ENCODE measurements at places on chromosomes 1 and 21.

DNA sequence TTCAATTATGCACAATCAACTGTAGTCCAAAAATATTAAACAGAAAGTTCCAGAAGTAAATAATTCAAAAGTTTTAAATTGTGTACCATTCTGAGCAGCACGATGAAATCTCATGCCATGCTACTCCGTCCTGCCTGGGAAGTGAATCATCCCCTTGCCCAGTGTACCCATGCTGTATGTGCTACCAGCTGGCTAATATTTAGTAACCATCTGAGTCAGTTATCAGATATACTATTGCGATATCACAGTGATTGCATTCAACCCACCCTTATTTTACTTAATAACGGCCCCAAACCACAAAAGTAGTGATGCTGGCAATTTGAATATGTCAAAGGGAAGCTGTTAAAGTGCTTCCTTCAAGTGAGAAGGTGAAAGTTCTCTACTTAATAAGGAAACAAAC lies 56.2 kb downstream of the EVI5 start:
- no peak for DNase-seq

DNA sequence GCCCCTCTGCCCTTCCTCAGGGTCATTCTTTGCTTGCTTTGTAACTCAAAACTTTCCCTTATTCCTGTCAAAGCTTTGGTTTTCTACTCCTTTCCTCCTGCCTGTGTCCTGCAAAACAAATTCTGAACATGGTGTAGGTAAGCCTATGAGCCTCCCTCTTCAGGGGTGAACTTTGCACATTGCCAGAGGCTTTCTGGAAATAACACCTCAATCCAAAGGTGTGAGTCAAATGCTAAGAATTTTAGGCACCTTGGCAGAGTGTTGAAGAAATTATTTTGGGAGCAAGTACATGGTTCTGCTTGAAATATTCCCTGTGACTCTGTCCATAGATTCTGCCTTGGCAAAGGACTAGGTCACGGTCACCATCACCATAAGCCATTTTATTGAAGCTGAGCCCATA lies 70.0 kb downstream of the PAPPA2 start:
- DNase-seq: no peak

DNA sequence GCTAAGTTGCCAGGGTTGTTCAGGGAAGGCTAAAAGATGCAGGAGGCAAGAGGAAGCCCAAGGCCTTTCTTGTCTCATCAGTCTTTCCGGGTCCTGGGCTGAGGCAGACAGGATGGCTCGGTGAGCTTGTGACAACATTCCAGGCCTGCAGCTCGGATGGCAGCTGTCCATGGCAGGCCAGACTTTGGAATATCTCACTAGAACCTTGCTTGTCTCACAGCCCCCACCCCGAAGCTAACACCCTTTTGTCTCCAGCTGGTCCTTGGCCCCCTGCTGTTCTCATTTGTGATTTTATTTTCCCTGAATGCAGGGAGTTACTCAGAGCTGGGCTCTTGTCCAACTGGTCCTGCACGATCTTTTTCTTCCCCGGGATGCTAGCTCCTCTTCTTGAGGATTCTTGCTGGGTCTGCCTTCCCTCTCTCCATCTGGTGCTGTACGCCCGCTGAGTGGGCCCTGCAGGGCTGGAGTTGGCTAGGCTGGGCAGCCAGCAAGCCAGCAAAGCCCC lies 477.2 kb upstream of the CAMK1G start:
- peak; percentile 3 for DNase-seq

- no peak for DNase-seq
Observed at GRCh38 chr1:151009674-151010345, 1.6 kb downstream of the PRUNE1 start.

DNA sequence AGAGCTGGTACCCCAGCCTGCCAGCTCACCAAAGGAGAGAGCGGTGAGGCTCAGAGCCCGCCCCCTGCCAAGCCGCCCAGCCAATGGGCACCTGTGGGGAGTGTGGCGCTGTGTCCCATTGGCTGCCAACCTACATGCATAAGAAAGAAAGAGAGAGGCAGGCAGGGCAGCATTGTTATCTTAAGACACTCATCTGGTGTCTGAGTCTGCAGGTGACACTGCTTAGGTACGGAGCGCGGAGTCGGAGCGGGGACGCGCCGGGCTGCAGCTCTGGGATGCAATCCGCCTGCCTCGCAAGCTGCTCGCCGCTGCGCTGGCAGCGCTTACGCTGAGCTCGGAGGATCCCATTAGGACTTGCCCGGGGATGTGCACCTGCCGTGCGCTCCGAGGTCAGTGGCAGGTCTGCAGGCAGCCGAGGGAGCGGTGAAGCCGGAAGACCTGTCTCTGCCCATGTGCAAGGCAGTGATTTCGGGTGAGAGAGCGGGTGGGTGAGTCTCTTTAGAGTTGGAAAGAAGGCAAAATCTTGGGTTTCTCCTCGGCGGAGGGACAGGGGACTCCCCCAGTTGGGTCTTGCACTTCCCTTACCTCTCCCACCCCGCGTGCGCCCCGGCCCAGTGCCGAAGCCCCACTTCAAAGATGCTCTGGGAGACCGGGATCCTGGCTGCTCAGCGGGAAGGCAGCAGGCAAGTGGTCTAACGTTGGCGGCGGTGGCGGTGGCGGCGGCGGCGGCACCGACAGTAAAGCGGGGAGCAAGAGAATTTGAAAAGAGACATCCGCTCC lies at the start of gene BRINP2:
BRINP2 (plus strand) TSS at position 203 of the 780 bp plus-strand sequence. CDS start 58,919 bp downstream, outside the sequence.
- DNase-seq: peak; percentile 30

DNA sequence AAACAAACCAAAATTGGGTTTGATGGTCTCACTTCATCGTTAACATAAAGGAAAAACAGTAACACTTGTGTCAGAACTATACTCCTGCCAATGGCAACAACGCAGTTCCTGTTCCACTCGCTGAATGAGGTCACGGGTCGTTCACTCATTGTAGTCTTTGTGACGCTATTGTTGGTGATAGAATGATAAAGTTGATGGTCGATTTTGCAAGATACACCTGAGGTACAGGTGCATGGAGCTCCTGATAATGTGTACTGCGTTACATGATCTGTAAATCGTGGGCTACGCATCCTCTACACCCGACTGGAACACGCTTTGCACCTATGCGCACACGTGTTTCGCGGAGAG lies 391 bp upstream of the CENPS start:
- no peak for DNase-seq

DNA sequence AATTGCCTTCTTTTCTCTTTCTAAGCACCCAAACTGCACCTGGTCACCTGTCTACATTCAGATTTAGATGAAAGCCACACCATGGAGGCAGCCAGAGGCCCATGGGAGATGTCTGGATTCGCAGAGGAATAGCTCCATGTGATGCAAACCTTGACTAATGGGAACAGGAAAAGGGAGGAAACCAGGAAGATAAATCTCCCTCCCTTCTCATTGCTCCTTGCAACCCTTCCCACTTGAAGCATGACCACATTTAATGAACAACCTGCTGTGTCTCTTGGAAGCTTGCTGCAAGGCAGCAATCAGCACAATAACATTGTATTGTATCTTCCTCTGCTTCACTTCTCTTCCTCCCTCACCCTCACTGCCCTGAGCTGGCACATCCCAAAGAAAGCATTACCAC lies 42.6 kb upstream of the KLF17 start:
- DNase-seq: no peak

- DNase-seq: no peak
Observed at GRCh38 chr1:164853146-164853545, 294.2 kb downstream of the PBX1 start.

GRCh38 chr1:32890516-32891240 lies 4.4 kb downstream of the HPCA start:
- no peak for DNase-seq

- DNase-seq: no peak
Observed at GRCh38 chr1:94922761-94923331, 4.1 kb downstream of the CNN3 start.

DNA sequence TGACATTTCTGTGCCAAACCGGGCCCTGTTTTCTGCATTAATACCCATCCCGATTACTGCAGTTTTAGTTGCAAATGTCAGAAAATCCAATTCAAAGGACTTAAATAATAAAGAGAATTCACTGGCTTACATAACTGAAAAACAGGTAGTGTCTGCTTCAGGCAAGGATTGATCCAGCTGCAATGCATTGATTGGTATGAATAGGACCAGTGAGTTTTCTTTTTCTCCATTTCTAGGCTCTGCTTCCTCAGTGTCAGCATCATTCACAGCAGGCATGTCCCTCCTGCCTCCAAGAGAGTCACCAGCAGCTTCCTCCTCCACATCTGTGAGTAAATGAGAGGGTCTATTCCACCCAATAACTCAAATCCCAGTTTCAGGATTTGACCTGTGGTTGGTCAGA lies 33.7 kb upstream of the ACTL8 start:
- DNase-seq: no peak

DNA sequence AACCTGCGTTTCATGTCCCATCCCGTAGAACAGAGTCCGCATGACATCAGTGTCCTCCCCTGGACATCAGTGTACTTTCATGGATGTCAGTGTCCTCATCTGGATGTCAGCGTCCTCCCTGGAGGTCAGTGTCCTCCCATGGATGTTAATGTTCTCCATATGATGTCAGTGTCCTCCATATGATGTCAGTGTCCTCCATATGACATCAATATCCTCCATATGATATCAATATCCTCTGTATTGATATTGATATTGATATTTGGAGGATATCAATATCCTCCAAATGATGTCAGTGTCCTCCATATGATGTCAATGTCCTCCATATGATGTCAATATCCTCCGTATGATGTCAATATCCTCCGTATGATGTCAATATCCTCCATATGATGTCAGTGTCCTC lies 284.9 kb downstream of the AJAP1 start:
- DNase-seq: no peak

- peak; percentile 78 for DNase-seq
Observed at GRCh38 chr21:38989745-38990423, 184.2 kb downstream of the ETS2 start.

- no peak for DNase-seq
Observed at GRCh38 chr1:29821605-29822004, 585.3 kb downstream of the PTPRU start.

GRCh38 chr1:115706587-115707425 lies 61.7 kb downstream of the CASQ2 start:
- DNase-seq: no peak

- DNase-seq: no peak
Observed at GRCh38 chr21:28771790-28772501, 220.7 kb downstream of the LTN1 start.

GRCh38 chr21:42146821-42147220 lies 72.1 kb upstream of the ABCG1 start:
- no peak for DNase-seq

DNA sequence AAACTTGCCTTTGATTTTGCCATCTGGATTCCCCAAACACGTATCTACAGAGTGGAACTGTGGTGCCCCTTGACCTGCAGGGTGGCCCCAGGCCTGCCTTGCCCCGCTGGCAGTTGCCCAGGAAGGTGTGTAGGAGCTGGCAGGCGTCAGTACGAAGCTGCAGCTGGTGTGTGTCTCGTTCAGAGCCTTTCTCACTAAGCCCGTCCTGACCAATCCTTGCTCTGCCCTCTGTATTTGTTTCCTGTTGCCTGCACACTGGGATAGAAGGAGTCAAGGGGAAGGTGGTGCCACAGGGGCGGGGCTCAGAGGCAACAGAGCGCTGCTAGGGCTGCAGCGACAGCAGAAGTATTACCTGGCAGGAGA lies 5.2 kb upstream of the VSIG8 start:
- DNase-seq: peak; percentile 17

DNA sequence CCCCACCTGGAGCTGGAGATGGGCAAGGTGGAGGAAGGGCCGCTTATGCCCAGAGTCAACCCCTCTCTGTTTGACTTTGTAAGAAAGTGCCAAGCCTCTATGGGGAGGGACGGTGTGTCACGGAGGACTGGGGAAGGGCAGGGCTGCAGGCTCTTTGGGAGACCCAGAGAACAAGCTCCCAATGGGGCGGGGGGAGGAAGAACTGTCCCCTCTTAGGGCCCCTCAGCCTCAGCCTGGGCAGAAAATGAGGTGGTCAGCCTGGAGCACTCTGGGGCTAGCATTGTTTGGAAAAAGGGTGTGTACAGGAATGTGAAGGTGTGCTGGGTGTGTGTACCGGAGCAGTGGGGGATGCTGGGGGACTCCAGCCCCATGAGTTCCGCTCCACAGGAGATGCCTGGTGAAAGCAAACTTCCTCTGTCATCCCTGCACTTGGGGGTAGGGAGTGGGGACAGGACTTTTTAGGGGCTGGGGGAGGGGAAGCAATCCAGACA lies 1.2 kb upstream of the INAVA start:
- DNase-seq: no peak

DNA sequence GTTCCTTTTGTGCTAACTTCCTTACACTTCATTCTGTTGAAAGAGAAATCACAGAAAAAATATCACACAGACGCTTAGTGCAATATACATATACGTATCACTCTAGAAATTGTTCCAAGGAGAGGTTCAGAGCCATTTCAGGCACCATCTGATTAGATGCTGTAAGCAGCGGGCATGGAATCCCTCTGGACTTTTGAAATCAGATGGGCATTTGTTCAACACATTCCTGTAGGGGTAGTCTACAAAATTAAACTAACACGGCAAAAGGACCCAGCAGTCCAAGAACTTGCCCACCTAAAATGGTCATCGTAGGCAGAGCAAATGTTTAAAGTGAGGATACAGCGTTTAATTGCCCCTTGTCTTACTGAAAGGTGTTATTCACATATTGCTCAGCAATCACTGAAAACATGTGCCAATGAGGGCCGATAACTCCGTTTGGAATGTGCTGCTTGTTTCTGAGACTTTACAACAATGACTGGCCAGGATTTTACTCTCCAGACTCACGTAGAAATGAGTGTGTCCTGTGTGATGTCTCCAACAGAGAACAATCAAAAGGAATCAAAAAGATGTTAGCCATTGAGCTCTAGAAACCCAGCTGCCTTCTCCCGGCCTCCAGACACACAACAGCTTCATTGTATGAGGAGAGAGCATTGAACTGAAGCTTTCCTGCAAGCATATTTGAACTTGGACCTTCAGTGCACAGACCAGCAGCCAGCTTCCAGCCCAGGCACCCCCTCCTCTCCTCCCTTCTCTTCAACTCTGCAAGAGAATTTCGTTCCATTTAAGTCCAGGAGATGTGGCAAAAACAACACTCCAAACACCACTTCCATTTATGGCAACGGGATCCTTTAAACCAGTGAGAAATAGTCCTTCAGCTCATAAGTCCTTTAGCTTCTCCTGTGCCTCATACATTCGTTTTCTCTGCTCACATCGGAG lies 32.1 kb upstream of the ADORA3 start:
- no peak for DNase-seq

DNA sequence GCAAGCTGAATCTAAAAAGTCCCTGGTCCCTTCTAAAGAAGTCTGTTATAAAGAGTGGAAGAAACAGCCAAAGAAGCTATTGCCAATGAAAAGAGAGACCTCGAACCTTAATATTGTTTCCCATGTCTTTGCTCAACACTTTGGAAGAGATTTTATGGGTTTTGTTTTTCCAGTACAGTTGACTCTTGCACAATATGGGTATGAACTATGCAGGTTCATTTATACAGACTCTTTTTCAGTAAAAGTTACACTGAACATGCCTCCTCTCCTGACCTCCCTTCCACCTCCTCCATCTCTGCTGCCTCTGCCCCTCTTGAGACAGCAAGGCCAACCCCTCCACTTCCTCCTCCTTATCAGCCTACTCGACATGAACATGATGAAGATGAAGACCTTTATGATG lies 332.5 kb downstream of the SETD4 start:
- DNase-seq: no peak

DNA sequence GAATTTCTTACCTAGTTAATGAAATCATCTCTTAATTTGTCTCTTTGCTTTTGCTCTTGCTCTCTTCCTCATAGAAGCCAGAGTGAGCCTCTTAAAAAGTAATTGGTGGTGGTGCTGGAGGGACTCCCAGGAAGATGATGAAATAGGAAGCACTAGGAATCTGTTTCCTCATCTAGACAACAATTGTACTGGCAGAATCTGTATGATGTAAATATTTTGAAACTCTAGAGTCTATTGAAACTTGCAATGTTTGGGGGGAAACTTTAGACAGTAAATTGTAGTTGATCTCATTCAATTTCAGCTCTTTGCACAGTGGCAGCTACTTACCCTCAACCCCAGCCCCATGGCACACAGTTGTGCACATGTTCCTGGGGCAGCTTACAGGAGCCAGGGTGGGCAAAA lies 10.6 kb downstream of the RGSL1 start:
- DNase-seq: no peak

Measured in hindlimb muscle (tissue), 1 donor.